ENCODE measurements at places on chromosomes 11 and 22. TPM values are rescaled to one million over a fixed set of nuclear protein-coding genes. Genes with fewer than 3 reads are reported as not detected.

Gene POU2F3
- not detected for total RNA-seq

Gene UPK2
- total RNA-seq = 0.44 TPM

Gene OR52H1
- total RNA-seq = not detected

Gene IL18
- total RNA-seq = 0.75 TPM

Gene SUSD2
- total RNA-seq = 1.2 TPM

Gene OR8G5
- not detected for total RNA-seq

Gene LRP4
- 0.06 TPM for total RNA-seq

Gene MAPK8IP1
- total RNA-seq = 0.85 TPM

Gene TSGA10IP
- total RNA-seq = not detected

Gene PAMR1
- total RNA-seq = not detected

Gene OR10AG1
- total RNA-seq = not detected

Gene PNPLA5
- not detected for total RNA-seq

Gene PRR33
- not detected for total RNA-seq

Gene CELSR1
- total RNA-seq = 0.33 TPM

Gene SCGB1A1
- not detected for total RNA-seq

Gene HPX
- total RNA-seq = 0.58 TPM

Gene H19
- not detected for total RNA-seq

Gene CRYBA4
- total RNA-seq = not detected

Gene GNAZ
- total RNA-seq = 0.22 TPM

Measured in activated naive CD8-positive, alpha-beta T cell treated with anti-CD3 and anti-CD28 coated beads, Interleukin-2, amount 10 ng/mL, durations not matched to agents 7 days and 5 days (primary cell).